ENCODE measurements at places on chromosomes 1 and 21. TPM values are rescaled to one million over a fixed set of nuclear protein-coding genes. Genes with fewer than 3 reads are reported as not detected.

Gene PTPN14
- polyA plus RNA-seq, result 0.04 TPM

DNA sequence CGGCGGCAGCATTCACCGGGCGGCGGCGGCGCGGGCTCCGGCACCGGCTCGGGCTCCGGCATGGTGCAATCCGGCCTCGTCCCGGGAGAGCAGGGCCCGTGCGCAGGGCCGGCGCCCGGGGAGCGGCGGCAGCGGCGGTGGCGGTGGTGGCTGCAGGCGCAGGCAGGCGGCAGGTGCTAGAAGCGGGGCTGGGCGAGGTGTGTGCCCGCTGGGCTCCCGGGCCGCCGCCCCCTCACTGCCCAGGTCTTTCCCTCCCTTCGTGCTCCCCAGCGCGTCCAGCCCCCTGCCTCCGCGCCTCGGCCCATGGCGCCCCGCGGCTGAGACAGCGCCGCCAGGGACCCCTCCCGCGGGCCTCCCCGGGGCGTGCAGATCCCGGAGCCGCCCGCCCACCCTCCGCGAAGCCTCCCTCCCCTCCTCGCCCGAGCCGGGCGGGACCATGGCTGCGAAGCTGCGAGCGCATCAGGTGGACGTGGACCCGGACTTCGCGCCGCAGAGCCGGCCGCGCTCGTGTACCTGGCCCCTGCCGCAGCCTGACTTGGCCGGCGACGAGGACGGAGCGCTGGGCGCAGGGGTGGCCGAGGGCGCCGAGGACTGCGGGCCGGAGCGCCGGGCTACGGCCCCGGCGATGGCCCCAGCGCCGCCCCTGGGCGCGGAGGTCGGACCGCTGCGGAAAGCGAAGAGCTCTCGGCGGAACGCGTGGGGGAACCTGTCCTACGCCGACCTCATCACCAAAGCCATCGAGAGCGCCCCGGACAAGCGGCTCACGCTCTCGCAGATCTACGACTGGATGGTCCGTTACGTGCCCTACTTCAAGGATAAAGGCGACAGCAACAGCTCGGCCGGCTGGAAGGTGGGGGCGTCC, 492 bp downstream of the FOXO6 start:
- H3K27me3 ChIP-seq, result peaks cover 7% of the 10 kb centered on the region
- H3K27ac ChIP-seq, result no peak overlapping the region
- peaks cover 10% of the 10 kb centered on the region for H3K4me1 ChIP-seq

GRCh38 chr1:6688757-6689156, 12.9 kb downstream of the DNAJC11 start:
- DNase-seq, result no peak
- H3K4me3 ChIP-seq, result no peak overlapping the region
- H3K36me3 ChIP-seq, result no peaks in the 10 kb centered on the region
- H3K4me1 ChIP-seq, result peaks cover 13% of the 10 kb centered on the region
- H3K27me3 ChIP-seq, result no peaks in the 10 kb centered on the region
- H3K27ac ChIP-seq, result no peak overlapping the region

- no peaks in the 10 kb centered on the region for H3K36me3 ChIP-seq
- H3K4me3 ChIP-seq, result no peak overlapping the region
- peaks cover 21% of the 10 kb centered on the region for H3K27me3 ChIP-seq
Measured at GRCh38 chr1:67850151-67850551, 16.9 kb upstream of the GNG12 start.

DNA sequence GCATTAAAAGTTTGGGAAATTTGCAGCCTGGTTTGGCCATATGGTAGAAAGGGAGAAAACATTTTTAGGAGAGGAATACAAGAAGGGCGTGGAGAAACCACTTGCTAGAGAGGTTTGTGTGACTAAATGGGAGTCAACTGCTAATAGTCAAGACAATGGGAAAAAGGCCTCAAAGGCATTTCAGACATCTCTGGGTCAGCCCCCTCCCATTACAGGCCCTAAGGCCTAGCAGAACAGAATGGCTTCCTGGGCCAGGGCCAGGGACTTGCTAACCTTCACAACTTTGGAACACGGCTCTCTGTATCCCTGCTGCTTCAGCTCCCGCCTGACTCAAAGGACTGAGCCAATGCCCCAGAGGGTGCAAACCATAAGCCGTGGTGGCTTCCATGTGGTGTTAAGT, 752.3 kb upstream of the ADAMTS5 start:
- no peaks in the 10 kb centered on the region for H3K36me3 ChIP-seq
- DNase-seq, result no peak
- H3K27ac ChIP-seq, result no peak overlapping the region
- no peaks in the 10 kb centered on the region for H3K4me1 ChIP-seq
- no peak overlapping the region for H3K4me3 ChIP-seq

GRCh38 chr21:45328198-45329091, 40.8 kb upstream of the POFUT2 start:
- H3K27me3 ChIP-seq, result no peaks in the 10 kb centered on the region
- no peak overlapping the region for H3K27ac ChIP-seq
- H3K4me3 ChIP-seq, result no peak overlapping the region
- no peaks in the 10 kb centered on the region for H3K36me3 ChIP-seq
- H3K4me1 ChIP-seq, result peaks cover 17% of the 10 kb centered on the region

All from naive thymus-derived CD8-positive, alpha-beta T cell (primary cell).